ENCODE measurements at places on chromosomes 6 and 20. TPM values are rescaled to one million over a fixed set of nuclear protein-coding genes. Genes with fewer than 3 reads are reported as not detected.

- DNase-seq, result no peak
Observed at GRCh38 chr6:47075741-47076421, 33.7 kb upstream of the ADGRF1 start.

- no peak for DNase-seq
Observed at GRCh38 chr6:33925936-33926335, 122.1 kb upstream of the MLN start.

GRCh38 chr6:136753624-136754023, 38.7 kb downstream of the MAP3K5 start:
- DNase-seq, result no peak

DNA sequence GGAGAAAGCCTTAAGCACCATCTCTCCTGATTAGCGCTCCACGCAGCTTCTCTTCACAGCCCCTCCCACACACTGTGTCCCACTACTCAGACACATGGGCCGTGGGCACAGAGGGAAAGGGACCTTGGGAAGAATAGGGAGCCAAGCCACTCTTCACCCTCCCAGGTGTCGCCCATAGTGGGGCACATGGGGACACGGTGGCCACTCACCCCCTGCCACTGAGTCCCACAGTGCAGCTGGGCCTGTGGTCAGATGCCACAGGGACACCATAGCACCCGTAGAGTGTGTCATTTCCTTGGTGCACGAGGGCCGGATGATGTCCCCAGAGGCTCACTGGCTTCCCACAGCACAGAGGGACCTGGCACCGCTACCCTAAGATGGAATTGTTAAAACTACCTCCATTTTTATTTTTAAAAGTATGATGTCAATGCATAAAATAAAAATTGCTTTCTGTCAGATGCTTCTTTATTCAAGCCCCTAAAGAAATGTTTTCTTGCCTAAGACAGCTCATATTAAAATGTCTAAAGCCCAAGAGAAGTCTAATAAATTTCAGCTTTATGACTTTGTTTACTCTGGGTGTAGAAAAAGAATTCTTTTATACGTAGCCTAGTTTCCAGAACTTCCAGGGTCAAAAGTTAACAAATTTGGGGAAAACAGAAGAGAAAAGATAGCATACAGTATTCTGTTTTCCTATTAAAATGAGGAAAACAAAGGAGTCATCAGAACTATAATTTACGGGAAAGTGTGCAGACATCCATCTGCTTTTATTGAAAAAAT, 191.0 kb upstream of the SNX9 start:
- peak; percentile 51 for DNase-seq

BMP2 gene
- 1.5 TPM for total RNA-seq

DNA sequence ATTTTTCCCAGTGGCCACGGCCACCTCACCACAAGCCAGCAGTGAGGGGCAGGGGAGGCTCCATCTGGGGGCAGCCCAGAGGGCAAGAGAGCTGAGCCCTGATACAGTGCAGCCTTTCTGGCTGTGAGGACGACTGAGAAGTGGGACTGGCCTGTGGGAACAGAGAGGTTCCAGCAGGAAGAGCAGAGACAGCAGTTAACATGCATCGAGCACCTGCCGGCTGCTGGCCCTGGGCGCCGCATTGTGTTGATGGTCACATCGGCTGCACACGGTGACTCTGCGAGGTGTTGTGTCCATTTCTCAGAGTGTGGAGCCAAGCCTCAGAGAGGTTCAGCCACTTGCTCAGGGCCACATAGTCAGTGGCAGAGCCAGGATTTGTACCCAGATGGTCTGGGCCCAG, 9.8 kb downstream of the FOXS1 start:
- DNase-seq, result no peak

GRCh38 chr6:113855500-113856374, 1.4 kb upstream of the MARCKS start:
- peak; percentile 73 for DNase-seq

DNA sequence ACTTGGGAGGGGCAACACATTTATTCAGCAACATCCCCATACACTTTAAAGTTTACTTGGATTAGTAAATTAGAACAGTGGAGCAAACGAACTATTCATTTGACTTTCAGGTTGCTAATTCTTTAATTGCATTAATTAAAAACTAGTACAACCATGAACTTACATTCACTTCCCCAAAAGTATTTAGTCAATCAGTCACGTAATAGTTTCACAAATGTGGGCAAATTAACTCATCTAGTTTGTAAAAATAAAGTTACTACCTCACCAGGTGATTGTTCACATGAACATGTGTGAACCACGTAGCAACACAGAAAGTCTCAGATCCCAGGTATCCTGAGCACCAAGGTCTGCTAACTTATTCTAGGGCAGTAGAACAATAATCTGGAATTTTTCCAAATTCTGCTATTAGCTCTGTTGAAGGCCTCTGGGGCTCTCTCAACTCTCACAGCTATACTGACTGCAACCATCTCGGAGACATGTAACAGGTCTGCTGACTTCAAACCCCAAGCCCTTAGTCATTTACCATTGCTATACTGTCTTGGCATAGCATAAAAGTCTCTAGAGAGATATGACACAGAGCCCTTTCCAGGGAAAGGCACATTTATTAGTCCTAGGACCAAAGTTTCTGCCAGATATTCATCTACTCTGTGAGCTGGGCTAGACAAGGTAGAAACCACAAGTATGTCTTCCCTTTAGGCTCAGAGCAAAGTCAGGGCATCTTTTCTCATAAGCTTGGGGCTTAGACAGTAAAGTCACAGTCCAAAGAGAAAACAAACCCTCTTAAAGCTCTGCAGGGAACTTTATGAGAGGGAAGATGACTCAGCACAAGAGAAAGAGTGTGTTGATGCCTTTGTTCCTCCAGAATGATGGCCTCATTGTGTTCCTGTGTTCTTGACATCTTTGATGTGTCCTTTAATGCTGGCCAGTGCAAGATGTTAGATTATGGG, 50.9 kb upstream of the CCDC28A start:
- no peak for DNase-seq

EBF4 gene
- 9.6 TPM for total RNA-seq

DNA sequence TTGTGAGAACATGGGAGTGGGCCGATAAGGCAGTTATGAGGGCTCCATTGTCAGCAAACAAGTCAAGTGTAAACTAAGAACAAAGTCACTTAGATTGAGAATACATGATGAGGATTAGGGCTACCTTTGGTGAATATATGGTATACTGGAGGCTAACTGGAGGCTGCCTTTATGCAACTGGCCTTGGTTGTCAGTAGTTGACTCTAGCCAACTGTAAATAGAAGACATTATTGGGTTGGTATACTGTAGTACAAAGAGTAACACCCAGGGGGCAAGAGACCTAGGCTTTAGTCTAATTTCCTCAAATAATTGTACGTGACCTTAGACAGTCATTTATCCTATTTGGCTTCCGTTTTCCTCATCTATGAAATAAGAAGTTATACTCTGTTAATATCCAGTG, 235.2 kb downstream of the ARID1B start:
- no peak for DNase-seq

GRCh38 chr6:134714113-134714512, 235.8 kb downstream of the ALDH8A1 start:
- DNase-seq, result no peak

GRCh38 chr6:82348130-82348529, 15.5 kb upstream of the TPBG start:
- no peak for DNase-seq

GLP1R gene
- 3.3 TPM for total RNA-seq

- DNase-seq, result no peak
Observed at GRCh38 chr6:29465801-29466200, 8.8 kb downstream of the OR2H1 start.

TLDC2 gene
- total RNA-seq, result not detected

DNA sequence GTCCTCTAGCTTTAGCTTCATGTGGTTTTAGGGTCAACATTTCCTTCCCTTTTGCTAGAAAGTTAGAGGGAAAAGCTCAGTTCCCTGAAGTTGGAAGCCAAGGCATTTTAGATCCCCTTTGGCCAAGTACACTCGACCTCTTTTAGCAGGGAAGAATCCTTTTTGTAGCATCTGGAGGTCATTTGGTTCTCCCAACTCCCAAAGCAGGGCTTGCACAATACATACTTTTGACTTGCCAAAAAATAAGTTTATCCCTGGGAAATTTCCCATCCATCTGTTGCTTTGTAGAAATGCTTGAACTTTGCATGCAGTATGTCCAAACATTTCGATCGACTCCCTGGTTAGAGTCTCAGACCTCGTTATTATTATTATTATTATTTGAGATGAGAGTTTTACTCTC, 4.6 kb upstream of the EDEM2 start:
- DNase-seq, result no peak

CRISP3 gene
- total RNA-seq, result not detected

DNA sequence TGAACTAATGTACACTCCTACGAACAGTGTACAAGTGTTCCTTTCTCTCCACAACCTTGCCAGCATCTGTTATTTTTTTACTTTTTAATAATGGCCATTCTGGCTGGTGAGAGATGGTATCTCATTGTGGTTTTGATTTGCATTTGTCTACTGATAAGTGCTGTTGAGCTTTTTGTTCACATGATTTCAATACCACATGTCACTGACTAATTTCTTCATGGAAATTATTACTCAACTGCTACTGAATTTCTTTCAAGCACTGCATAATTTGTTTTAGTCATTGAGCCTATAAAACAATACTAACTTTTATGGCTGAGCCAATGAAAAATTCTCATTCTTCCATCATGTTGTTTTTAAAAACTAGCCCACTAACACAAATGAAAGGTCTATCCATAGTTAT, 115.4 kb downstream of the FRK start:
- DNase-seq, result no peak

DNA sequence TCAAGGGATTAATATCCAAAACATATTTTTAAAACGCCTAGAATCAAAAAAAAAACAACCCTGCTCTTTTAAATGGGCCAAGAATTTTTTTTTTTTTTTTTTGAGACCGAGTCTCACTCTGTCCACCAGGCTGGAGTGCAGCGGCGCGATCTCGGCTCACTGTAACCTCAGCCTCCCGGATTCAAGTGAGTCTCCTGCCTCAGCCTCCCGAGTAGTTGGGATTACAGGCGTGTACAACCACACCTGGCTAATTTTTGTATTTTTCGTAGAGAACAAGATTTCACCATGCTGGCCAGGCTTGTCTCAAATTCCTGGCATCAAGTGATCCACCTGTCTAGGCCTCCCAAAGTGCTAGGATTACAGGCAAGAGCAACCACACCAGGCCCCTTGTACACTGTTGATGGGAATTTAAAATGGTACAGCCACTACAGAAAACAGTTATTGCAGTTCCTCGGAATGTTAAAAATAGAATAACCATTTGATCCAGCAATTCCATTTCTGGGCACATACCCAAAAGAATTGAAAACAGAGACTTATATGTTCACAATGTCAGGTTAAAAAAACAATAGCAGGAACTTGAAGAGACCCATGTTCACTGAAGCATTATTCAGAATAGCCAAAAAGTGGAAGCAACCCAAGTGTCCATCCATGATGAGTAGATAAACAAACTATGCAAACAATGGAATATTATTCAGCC, 3.1 kb upstream of the MYL9 start:
- no peak for DNase-seq

DNA sequence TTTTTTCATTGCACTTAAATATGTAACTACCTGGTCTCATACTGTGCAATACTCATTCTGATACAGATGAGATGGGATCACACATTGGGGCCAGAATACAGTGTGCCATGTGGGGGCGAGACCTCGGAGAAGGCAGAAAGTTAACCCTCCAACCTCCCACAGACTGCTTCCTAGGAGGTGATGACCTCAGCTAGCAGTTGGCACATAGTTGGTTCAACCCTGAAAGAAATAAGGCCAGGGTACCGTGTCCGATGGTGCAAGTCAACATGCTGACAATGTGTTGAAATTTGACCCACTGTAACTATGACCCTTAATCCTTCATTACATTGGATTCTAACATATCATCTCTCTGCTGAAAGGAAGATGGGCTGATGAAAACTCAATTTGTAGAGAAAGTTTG, 61.9 kb downstream of the GJA10 start:
- DNase-seq, result no peak

PSORS1C1 gene
- total RNA-seq, result 4.5 TPM

- DNase-seq, result no peak
Observed at GRCh38 chr6:5083307-5083583, 1.9 kb upstream of the PPP1R3G start.

All from right cardiac atrium (tissue), 5 donors.